Activated naive CD8-positive, alpha-beta T cell treated with anti-CD3 and anti-CD28 coated beads for 36 hours (primary cell): ENCODE measurements at places on chromosomes 5 and 9.

GRCh38 chr9:113579283-113580040 is 115.9 kb downstream of the RGS3 start:
- DNase-seq = no peak

DNA sequence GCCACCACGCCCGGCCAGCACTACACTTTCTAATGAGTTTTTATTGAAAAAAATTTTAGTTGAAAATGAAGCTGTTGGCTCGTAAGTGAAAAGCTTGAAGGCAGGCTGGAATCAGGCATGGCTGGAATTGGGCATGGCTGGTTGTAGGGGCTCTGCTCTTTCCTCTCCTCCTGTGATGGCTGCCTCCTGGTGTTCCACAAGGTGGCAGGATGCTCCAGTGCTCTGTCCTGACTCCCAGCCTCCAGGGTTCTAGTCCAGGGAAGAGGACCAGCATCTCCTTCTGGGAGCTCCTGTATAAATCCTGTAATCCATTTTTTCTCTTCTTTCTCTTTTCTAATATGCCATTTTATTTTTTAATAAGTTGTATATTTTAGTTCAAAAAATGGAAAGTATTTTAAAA is 57.2 kb upstream of the DHFR start:
- DNase-seq = no peak

DNA sequence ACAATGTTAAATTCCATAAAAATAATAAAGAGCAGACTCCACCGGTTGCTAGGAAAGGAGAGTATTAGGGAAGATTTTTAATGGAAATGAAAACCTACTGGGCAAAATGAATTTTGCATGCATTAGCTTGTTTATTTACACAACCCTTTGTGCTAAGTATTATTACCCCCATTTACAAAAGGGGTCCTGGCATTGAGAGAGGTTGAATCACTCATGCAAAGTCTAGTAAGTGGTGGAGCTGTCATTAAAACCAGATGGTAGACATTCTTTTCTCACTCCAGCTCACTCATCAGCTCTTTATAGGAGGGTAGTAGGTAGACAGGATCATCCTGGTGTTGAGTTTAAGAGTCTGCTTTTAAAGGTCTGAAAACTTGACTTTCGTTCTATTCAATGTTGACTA is 395.1 kb downstream of the PLK2 start:
- no peak for DNase-seq

GRCh38 chr9:137544176-137544760 is 5.9 kb downstream of the PNPLA7 start:
- no peak for DNase-seq

DNA sequence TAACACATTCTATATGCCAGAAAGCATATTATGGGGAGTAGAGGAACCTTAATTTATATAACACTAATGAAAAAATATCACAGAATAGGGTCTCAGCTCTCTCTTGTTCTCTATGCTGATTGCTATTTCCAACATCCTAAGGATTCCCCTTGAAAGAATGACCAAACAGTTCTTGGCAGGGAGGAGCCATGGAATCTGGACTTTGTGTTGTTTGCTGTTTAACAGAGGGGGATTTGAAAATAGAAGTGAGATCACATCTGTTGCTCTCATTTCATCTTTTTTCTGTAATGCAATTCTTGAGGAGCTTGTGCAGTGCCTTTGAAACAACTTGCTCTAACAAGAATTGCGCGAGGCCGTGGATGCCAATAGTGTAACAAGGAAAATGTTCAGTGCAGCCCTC is 755.3 kb downstream of the TLE1 start:
- no peak for DNase-seq

DNA sequence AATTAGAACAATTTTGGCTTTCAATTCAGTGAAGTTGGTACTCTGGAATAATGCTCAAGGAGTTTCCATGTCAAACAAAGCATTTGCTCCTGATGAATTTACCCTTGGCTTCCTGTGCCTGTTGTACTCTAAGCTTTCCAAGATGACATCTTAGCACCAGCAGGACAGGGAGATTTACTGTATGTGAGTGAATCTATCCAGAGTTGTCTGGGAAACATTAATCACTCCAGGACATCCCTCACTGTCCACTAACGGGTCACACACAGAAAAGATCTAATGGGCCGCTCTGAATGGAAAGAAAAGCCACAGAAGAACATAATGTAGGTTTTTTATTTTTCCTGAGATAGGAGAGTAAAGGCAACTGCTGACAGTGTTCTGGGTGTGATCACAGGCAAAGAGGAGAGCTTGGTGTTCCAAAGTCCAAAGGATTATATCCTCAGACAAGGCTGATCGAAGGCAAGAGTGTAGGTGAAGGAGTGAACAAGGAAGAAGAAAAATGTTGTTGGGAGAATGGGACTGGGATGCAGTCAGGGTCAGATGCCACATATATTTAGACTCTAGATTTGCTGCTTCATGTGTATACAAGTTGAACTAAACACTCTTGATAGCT is 167.7 kb upstream of the RPS23 start:
- DNase-seq = no peak

- no peak for DNase-seq
Measured at GRCh38 chr5:90402521-90403255, 6.9 kb downstream of the CETN3 start.

GRCh38 chr5:62483556-62483955 is 71.0 kb downstream of the IPO11 start:
- no peak for DNase-seq

GRCh38 chr5:77087484-77088261 is 588 bp upstream of the ZBED3 start:
- no peak for DNase-seq

DNA sequence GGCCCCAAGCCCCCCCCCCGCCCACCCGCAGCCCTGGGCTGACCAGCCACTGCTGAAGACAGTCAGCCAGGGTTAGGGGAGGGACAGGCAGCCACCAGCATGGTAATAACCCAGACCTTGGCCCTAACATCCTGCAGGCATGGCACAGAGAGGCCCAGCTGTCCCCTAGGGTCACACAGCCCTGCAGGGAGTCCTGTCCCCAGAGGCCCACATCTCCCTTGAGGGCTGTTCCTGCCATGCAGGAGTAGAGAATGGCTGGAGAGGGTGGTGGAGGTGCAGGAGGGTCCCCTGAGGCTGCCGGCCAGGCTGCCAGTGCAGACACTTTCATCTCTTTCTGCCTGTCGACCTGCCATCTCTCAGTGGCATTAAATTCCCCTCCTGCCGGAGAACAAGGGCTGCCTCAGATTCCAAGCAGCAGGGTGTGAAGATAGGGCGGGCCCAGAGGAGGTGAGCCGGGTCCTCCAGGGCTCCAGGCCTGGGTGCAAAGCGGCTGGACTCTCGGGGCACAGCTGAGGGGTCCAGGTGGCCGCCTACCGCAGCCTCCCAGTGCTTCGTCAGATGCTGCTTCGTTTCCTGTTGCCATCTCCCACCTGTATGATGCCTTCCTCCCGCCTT is 40.0 kb downstream of the CXXC5 start:
- DNase-seq = no peak
